ENCODE measurements at places on chromosomes 11 and 22.

- no peak for DNase-seq
Measured at GRCh38 chr22:22576244-22576988, 17.4 kb upstream of the PRAME start.

GRCh38 chr11:130006929-130007328, 4.3 kb upstream of the PRDM10 start:
- no peak for DNase-seq

GRCh38 chr11:118625036-118625690, 17.7 kb downstream of the PHLDB1 start:
- DNase-seq = no peak

- no peak for DNase-seq
Measured at GRCh38 chr11:127789927-127790326, 789.4 kb upstream of the KIRREL3 start.

GRCh38 chr22:32281072-32281471, 25.9 kb upstream of the SLC5A4 start:
- no peak for DNase-seq

DNA sequence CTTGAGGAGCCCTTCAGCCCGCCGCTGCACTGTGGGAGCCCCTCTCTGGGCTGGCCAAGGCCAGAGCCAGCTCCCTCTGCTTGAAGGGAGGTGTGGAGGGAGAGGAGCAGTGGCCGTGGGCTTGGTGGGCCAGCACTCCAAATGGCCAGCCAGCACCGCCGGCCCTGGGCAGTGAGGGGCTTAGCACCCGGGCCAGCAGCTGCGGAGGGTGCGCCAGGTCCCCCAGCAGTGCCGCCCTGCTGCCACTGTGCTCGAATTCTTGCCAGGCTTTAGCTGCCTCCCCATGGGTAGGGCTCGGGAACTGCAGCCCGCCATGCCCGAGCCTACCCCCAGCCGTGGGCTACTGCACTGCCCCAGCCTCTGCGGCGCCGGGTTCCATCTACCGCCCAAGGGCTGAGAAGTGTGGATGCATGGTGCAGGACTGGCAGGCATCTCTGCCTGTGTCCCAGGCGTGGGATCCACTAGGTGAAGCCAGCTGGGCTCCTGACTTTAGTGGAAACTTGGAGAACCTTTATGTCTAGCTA, 82.7 kb downstream of the KCNA4 start:
- DNase-seq = no peak

DNA sequence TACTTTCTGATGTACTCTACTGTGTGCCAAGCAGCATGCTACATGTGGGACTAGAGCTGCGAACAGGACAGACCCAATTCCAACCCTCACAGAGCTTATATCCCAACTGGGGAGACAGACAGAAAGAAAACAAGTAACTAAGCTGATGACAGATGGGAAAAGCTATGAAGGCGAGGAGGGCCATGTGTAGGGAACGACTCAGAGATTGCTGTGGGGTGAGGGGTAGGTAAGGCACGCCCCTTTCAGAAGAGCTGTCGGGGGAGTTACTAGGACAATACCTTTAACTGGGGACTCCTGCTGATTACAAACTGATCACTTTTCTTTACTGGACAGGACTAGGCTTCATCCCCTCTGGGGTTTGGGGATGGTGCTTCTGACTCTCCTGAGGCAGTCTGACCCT, 48.9 kb downstream of the ST3GAL4 start:
- DNase-seq = no peak

GRCh38 chr22:37310075-37310606, 27.8 kb downstream of the CYTH4 start:
- no peak for DNase-seq

DNA sequence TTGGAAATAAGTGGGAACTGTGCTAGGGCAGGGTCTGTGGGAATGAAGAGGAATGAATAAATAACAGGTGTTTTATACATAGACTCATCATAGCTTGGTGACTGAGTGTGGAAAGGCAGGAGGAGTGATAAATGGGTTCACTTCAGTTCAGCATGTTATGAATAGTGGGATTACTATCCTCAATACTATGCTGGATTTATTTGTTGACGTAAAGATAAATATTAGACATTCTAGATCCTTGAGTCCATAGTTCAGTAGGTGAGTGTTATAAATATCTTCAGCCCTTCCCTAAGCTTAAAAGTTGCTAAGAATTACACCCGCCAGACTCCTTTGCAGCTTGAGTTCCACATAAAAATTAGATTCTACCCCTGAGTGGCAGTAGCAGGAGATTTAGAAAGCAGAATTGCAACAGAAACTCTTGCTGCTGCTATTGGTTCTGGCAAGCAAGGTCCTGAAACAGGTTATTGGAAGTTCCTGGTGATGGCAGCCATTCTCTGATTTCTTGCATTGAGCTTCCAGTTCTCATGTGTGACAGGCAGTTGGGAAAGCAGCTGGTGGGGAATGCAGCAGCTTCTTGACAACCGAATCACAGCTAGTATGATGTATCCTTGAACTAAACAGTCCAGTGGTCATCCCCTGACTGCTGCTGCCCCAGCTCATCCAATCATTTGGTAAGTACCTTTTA, 1558.9 kb downstream of the FAM181B start:
- DNase-seq = no peak

GRCh38 chr11:128399251-128400121, 187.9 kb downstream of the ETS1 start:
- DNase-seq = no peak

DNA sequence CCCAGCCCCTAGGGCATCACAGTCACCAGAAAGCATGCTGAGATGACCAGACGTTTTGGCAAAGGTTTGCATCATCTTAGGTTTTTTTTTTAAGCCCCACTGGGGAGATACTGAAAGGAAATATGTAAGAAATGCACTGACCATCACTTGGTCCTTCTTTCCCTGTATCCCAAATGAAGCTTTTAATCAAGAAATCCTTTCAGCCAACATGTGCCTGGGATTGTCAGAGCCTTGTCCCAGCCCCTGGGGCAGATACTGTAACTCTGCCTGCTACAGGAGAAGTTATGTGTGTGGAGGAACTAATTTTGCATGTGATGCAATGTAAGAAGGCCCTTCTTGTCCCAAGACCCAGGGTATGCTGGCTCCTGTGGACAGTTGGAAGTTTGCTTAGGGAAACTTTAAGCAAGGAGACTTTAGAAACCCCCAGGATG, 65.6 kb downstream of the PPFIBP2 start:
- DNase-seq = no peak

DNA sequence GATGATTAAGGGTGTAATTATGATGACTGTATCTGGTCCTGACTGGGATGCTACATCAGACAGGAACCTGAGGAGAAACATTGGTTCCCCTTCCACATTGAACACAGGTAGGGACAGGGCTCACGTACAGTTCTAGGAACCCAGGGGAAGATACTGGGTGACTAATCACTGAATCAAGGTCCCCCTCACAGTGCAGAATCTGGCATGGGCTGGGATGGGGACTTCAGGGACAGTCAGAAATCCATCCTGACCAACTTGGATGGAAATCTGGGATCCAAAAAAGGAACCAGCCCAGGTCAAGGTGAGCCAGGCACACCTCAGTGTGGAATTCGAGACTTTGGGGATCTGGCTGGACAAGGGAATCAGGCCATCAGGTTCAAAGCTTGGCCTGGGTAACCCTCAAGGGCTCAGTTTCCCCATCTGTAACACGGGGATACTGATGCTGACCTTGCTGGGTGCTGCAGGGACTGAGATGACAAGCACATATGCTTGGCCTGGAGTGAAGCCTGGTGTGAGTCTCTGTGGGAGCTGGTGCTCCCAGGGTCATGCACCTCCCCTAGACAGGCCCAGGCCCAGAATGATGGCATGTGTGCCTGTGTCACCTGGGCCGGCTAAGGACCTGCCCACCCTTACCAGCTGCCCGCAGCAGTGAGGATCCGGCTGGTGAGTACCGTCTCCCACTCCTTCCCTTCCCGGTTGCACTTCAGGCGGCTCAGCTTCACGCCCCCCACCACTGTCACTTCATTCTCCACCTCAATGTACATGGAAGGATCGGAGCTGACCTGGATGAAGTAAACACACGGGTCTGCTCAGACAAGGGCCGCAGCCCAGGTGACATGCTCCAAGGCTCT, 67.4 kb upstream of the CLTCL1 start:
- no peak for DNase-seq

GRCh38 chr11:2092956-2093412, 46.2 kb downstream of the IGF2 start:
- peak; percentile 43 for DNase-seq

DNA sequence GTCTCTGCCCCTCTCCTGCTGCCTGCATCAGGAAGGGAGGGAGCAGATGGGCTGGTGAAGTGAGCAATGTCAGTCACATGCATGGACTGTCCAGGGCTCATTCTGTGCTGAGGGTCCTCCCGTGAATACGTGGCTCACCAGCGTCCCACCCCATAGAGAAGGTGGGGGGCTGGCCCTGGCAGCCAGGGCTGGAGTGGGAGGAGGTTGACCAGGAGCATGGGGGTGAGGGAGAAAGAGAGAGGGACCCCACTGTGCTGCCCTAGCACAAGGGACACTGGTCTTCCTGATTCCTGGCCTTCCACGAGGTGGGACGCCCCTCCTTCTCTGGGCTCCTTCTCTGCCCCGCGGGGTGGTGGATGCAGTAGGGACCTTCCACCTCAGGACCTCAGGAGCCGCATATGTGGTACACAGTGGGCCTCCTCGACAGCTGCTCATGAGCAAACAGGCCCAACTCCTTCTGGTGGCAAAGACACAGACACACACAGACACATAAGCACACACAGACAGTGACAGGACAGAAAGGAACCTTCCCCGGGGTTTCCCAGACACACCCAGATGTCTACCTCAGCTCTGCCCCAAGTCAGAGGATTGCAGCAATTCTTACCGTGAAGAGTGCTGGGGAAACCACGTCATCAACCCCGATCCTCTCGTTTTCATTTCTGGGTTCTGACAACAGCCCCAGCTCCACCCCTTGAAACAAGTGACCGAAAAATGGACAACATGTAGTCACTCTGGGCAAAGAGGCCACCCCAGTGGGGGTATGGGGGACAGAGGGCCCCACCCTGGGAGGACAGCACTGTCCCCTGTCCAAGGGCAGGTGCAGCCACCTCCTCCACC, 3.6 kb upstream of the APOBEC3A start:
- DNase-seq = peak; percentile 84

DNA sequence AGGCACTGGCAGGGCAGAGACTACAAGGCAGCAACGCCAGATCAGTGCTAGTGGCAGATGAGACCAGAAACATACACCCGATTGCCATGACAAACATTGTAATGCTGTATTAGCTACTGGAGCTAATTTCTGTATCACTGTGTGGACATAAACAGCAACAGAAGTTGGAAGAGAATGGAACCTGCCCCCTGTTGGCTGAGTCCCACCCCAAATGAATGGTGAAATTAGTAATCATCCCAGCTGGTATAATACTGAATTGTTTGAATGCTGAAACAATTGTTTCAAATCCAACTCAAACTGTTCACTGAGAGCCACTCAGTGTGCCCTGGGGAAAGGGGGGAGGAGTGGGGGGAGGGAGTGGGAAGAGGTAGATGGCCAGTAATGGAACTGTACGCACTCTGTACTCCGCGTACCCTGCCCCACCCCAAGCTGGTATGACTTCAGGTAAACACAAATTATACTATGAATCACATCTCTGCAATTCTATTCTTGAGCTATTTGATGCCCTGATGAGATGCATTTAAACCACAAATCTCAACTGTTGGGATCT, 11.2 kb upstream of the BIRC3 start:
- no peak for DNase-seq

- no peak for DNase-seq
Measured at GRCh38 chr11:44967930-44968496, 17.3 kb upstream of the TP53I11 start.

- no peak for DNase-seq
Measured at GRCh38 chr22:49018601-49019000, 809.1 kb downstream of the BRD1 start.

DNA sequence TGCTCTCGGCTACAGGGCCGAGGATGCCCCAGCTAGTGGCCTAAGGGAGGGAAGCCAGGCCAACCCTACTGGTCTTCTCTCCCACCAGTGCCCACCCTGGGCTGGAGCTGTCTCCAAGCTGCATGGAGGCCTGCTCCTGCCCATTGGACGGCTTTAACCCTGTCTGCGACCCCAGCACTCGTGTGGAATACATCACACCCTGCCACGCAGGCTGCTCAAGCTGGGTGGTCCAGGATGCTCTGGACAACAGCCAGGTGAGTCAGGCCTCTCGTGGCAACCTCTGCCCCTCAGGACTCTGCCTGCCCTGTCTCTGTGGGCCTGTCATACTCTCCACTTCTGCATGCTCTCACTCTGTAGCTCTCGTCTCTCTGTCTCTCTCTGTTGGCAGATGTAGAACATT, 44.1 kb upstream of the TPBGL start:
- DNase-seq = no peak

DNA sequence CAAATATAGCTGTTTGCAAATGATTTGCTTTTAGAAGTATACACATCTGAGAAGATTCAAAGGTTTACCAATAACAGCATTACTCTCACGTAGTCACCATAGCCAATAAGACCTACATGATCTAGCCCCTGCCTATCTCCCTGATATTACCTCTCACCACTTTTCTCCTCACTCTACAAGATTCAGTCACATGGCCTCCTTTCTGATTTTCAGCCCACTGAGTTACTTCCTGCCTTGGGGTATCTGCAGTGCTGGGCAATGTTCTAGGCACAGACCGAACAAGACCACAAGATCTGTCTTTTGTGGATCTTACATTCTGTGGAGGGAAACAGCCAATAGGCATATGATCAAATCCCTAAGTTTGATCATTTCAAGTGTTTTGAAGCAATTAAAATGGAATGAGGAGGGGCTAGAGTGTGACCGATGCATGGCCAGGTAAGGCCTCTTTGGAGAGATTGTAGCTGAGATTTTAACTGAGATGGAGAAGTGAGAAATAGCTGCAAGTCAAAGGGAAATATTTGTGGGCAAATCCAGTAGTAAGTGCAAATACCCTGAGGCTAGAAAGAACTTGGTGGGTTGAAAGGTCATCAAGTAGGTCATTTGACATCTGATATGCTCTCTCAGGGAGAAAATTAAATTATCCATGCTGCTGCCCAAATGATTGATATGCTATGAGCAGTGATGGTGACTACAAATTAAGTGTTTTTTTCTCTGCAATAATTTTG, 43.1 kb downstream of the ARL14EP start:
- DNase-seq = no peak

GRCh38 chr11:36376009-36376887, 80.2 kb downstream of the PRR5L start:
- DNase-seq = no peak

DNA sequence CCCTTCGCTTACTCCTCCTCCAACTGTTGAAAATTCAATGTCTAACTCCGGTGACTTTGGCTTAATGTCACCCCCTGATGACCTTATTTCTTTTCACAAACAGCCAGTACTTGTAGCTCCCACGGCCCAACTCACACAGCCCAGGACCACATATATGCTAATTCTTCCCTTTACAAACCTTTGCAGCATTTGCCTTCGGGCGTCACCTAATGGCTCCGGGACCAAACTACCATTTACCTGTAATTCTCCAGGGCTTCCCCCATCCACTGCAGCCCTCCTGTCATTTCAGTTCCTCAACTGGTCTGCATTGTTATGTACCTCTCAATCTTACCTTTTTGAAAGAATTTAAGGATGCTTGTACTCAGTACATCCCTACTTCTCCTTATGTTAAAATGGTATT, 29.8 kb upstream of the OR56B4 start:
- DNase-seq = no peak

DNA sequence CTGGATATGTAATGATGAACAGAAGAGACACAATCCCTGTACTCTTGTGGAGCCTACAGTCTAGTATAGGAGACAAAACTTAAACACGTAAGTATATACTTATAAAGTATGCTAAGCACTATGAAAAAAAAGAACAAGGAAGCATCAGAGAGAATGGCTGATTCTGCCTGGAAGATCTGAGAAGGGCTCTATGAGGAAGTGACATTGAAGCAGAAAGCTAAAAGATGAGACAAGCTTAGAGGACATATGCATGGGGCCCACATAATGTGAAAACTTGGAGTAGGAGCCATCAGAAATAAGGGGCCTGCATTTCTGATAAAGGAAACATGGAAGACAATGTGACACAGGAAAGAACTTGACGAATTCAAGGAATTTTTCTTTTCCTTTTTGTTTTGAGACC, 16.6 kb downstream of the SAA1 start:
- DNase-seq = no peak

Measured in CD4-positive, alpha-beta T cell treated with Interferon gamma for 1 hour (primary cell).